ENCODE measurements at places on chromosomes 4 and X.

DNA sequence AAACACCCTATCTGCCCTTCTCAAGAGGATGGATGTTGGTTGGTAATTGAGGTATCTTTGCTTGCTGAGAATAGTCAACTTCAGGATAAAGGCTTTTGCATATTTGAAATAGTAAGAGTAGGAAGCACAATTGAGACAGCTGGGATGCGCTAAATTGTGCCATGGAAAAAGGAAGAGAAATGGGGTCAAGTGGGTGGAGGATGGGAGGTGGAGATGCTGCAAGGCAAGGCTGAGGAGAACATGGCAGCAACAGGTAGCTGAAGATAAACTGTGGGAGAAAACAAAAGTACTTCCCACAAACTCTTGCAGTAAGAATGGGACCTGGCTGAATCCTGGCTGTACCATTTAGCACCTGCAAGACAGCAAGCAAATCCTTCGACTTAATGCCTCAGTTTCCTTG is 13.9 kb upstream of the CDS1 start:
- DNase-seq: no peak
- H3K36me3 ChIP-seq: no peaks in the 10 kb centered on the region

DNA sequence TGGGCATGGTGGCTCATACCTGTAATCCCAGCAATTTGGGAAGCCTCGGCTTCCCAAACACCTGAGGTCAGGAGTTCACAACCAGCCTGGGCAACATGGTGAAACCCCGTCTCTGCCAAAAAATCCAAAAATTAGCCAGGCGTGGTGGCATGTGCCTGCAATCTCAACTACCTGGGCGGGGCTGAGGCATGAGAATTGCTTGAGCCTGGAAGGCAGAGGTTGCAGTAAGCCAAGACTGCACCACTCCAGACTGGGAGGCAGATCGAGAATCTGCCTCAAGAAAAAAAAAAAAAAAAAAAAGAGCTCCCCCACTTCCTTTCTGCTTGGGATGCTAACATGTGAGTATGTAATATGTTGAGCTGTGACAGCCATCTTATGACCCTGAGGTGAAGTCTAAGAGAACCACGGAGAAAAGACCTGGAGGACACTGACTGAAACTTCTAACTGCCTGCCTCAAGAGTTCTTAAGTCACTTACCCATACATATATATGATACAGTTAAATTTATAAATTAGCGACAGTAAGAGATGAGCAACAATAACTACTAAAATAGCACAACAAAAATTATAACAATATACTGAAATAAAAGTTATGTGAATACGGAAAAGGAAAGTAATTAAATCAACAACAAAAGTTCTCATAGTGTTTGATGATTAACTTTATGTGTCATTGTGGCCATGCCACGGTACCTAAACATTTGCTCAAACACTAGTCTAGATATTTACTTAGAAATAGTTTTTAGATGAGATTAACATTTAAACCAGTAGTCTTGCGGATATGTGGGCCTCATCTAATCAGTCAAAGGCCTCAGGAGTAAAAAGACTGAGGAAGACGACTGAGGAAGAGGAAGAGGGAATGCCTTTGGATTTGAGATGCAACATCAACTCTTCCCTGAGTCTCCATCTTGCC is 178.3 kb downstream of the OPHN1 start:
- DNase-seq: no peak
- H3K27ac ChIP-seq: no peak overlapping the region
- no peaks in the 10 kb centered on the region for H3K36me3 ChIP-seq
- no peaks in the 10 kb centered on the region for H3K27me3 ChIP-seq

- no peaks in the 10 kb centered on the region for H3K4me1 ChIP-seq
- H3K36me3 ChIP-seq: no peaks in the 10 kb centered on the region
- H3K27me3 ChIP-seq: no peaks in the 10 kb centered on the region
- no peak overlapping the region for H3K27ac ChIP-seq
- no peak for DNase-seq
Measured at GRCh38 chr4:83606898-83607297, 71.0 kb downstream of the GPAT3 start.

DNA sequence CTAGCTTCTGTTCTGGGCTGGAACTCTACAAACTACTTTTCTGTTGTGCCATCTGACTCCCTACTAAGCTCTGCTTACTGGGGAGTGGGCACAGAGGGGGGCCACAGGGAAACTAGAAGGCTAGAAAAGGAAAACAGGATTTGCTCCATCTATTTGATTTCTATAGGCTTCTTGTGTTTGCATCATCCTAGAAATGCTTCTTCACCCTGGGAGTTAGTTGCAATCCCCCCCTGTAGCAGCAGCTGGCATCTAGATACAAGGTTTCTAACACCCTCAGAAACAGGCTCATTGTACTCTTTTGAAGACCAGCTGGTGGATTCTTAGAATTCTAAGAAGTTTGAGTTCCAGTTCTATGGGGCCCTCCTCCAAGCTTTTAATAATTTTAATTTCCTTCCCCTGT is 213.4 kb downstream of the TMA16 start:
- no peak overlapping the region for H3K27ac ChIP-seq
- H3K4me3 ChIP-seq: no peak overlapping the region
- DNase-seq: no peak

DNA sequence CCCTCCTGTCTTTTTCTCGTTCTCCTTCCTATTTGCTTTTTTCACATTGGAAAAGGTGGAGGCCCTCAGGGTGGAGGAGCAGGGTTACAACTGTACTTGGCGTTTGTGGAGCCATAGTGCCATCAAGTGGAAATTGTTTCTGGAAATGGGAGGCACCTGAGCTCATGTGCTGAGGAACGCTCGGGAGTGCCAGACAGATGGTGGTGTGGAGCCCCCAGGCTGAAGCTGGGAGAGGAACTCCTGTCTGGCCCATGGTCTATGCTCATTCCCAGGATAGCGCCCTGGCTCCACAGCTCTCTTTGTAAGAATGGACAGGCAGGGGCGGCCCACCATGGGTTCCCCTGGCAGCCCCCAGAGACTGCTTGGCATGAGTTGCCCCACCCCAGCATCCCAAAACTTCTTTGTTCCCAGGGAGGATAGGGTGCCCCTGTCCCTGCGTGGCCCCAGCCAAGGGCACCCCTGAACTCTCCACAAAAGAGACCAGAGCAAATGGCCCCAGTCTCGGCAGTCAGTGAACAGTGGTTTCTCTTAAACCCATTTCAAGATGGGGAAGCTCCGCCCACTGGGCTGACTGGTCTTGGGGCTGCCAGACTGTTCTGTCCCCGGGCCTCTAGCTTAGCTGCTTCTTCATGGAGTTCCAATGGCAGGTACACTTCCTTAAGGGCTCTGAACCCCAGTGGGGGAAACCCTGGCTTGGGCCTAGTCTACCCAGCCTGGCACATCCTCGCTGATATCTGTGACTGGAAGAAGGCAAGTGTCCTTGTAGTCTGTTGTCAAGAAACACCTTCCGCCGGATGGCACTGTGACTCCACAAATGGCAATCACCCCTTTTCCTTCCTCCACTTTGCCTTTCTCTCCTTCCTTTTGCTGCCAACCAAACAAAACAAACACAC is 70.1 kb downstream of the NBDY start:
- H3K36me3 ChIP-seq: no peaks in the 10 kb centered on the region
- H3K4me3 ChIP-seq: no peak overlapping the region
- H3K27ac ChIP-seq: no peak overlapping the region
- H3K27me3 ChIP-seq: no peaks in the 10 kb centered on the region
